ENCODE measurements at places on chromosomes 12 and 14.

- no peak for DNase-seq
Measured at GRCh38 chr12:67989184-67989920, at the start of gene IFNG-AS1. TSS of gene IFNG-AS1 (plus strand) at chr12:67989447.

- peak; percentile 22 for DNase-seq
Measured at GRCh38 chr12:53795927-53796326, 44.1 kb upstream of the CISTR start.

DNA sequence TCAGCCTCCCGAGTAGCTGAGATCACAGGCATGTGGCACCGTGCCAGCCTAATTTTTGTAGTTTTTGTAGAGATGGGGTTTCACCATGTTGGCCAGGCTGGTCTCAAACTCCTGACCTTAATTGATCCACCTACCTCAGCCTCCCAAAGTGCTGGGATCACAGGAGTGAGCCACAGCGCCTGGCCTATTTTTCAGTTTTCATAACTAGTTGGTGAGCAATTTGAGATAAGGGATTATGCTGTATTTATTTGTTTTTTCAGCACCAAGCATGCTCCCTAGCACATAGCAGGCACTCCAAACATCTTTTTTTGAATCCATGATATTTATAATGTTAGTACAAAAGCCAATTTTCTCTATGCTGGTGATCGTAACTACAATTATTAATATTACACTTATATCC lies 541.2 kb downstream of the SNAPC1 start:
- DNase-seq: no peak

GRCh38 chr14:45757655-45758054 lies 504.7 kb upstream of the MIS18BP1 start:
- DNase-seq: no peak

DNA sequence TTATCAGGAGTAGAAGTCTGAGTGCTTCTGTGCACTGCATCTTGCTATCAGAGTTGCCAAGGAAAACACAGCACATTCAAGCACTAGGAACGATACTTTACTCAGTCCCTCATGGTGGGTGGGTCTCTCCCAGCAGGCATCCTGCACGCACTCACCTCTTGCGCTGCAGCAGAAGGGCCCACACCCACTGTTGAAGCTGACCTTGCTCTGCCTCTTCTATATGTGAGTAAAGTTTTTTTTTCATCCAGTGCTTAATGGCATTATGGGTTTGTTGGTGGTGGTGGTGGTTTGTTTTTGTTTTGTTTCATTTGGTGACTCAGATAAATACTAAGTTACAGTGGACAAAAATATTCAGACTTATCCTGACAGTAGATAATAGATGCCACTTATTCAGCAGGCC lies 348.5 kb downstream of the EGLN3 start:
- DNase-seq: no peak

GRCh38 chr14:78983126-78983525 lies 813.0 kb downstream of the NRXN3 start:
- DNase-seq: no peak

GRCh38 chr12:55996715-55997534 lies at the start of gene SUOX:
TSS of gene SUOX (plus strand) at chr12:55997276. CDS start at chr12:56002222, 4,946 bp downstream.
- DNase-seq: peak; percentile 94

GRCh38 chr14:75226755-75227544 lies 50.5 kb upstream of the TMED10 start:
- no peak for DNase-seq

DNA sequence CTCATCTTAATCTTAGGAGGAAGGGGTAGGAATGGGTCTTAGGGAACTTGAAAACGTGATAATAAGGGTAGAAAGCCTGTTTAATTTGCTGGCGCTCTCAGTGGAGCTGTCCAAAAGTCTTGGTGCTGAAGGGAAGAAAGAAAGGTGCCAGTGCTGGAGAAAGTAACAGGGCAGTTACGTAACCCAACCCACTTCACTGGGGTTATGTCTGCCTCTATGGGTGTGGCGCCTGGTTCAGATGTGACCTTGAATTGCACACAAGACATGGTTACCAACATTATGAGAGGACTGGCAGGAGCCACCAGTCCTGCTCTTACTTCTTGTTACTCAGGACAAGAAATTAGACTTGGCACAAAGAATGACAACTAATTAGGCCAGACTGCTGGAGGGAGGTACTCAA lies 18.6 kb upstream of the GPATCH2L start:
- no peak for DNase-seq

DNA sequence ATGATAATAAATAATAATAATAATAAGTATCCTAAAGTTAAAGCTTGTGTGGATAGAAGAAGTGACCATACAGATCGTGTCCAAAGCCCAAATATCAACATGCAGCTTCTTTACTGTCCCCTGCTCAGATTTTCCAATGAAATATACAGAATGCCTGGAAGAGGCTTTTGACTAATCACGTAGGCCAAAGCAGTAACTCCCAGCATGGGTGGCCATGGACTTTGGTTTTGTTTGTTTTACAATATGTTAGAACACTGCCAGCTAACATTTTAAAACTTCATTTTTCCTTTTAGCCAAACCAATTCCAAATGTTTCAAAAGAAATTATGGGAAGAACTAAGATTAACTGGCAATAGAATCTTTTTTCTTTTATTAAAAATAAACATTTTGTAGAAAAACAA lies 400.0 kb upstream of the FLRT2 start:
- no peak for DNase-seq

DNA sequence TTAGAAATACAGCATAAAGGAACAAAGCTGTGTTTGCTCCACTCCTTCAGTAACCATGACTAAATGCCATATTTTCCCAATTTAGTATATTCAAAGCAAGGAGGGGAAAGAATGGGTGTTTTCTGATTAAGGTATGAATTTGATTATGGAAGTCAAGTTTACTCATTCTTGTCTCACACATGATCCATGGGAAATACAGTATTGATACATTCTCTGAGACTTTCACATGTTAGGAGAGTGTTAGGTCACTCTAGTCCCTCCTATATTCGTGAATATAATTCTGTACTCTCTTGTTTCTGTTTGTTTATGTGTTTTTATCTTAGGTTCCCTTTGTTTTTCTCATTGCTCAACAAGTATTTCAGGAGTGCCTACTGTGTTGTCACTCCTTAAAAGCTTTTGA lies 42.4 kb downstream of the TTLL5 start:
- DNase-seq: no peak

DNA sequence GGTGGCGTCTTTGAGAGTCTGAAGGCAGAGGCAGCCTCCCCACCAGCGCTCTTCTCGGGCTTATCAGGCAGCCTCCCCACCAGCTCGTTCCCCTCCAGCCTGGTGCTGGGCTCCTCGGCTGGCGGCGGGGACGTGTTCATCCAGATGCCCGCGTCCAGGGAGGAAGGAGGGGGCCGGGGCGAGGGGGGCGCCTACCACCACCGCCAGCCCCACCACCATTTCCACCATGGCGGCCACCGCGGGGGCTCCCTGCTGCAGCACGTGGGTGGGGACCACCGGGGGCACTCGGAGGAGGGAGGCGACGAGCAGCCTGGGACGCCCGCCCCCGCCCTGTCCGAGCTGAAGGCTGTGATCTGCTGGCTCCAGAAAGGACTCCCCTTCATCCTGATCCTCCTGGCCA lies 11.8 kb downstream of the RNFT2 start:
- DNase-seq: no peak

DNA sequence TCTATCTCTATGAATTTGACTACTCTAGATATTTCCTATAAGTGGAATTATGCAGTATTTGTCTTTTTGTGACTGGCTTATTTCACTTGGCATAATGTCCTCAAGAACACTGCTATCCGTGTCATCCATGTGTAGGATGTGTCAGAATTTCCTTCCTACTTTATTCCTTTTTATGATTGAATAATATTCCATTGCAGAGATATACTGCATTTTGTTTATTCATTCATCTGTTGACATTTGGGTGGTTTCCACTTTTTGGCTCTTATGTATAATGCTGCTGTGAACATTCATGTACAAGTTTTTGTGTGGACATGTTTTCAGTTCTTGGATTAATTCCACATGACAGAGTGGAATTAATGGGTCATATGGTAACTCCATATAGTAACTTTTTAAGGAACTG lies 45.7 kb upstream of the ATP2A2 start:
- no peak for DNase-seq

DNA sequence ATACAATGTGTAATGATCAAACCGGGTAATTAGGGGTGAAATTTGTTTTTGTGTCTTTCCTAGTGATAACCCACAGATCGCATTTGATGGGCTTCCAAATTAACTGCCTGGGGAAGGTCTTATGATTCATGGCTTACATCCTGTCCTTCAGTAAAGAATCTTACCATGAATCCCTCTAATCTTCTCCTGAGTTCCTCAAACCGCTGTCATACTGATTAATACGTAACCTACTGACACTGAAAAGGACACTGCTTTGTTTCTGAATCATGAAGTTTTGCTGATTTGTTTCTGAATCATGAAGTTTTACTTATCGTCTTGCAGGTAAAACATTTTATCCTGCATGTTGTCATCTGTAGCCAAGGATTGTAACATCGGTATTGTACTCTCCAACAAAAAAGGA lies 52.0 kb upstream of the CRY1 start:
- no peak for DNase-seq

GRCh38 chr12:106801167-106801708 lies 26.8 kb downstream of the RIC8B start:
- no peak for DNase-seq

- DNase-seq: no peak
Measured at GRCh38 chr12:22689876-22690275, 64.9 kb downstream of the ETNK1 start.

DNA sequence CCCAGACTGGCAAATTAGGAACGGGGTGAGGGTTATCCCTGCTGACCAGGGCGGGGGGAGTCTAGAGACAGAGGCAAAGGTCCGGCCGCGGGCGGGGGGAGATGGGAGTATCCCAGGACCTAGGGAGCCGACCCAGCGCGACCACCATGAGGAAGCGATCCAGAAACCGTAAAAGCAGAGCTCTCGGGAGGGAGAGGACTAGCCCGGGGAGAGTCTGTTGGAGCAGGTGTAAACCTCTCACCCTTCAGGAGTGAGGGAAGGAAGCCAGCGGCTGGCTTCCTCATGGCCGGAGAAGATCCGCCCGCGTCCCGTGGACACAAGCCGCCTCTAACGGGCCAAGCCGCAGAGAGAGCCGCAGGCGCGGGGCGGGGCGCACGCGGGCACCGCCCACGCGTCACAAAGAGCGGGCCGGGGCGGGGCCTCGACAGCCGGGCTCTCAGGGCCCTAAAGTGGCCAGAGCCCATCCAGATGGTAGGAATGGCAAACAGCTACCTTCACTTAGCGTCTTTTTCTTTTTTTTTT lies at the start of gene ACRBP:
Gene ACRBP, minus strand, starts transcription at position 350 of the 522 bp plus-strand sequence. Its CDS starts 66 bp downstream, at position 284.
- DNase-seq: peak; percentile 37

DNA sequence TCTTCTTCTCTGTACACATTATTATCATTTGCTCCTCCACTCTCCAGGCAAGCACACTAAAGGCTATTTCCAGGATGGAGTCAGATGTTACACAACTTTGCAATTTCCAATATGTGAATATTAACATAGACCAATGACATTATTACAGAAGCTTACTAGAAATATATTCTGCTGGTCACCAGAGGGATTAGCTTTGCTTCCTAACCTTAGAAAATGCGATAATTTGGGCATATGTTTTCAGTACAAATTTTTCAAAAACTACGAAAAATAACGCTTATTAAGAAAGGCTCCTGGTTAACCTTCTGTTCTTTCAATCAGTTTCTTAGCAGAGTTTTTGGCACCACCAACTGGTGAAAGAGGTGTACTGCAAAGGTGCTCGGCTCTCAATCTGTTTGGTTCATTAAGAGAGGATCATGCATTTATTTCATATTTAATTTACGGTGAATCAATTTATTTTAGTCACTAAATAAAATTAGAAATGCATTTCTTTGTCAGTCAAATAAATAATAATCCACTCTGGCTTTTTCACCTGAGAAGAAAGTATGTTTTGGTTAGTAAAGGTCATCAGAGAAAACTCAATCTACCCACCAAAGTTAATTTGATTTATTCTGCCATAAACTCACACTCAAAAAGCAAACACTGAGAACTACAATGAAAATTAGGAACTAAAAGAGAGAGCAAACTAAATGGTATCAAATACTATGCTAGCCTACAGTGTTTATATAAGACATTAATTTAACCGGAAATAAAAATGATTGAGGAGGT lies 39.2 kb downstream of the EFCAB11 start:
- DNase-seq: no peak

GRCh38 chr12:57700317-57700716 lies 6.4 kb downstream of the OS9 start:
- no peak for DNase-seq

DNA sequence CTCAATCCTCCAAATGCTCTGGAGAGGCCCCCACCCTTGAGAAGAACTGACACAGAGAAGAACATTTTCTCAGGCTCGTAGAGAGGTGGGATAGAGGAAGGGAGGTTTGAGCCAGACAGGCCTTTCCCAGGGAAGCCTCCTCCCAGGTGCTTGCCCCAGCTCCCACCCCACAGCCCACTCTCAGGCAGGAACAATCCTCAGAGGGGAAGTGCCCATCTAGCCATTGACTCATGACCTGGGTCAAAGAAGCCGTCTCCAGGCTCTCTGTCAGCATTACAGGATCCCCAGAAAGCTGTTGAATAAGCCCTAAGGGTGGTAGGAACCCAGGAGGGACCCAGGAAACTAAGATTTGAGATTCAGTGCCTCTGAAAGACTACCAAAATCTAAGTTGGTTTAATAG lies 3.8 kb downstream of the AQP6 start:
- DNase-seq: no peak

Measured in hypothalamus (tissue), 51 donors.